ENCODE measurements at places on chromosomes 6 and 20.

DNA sequence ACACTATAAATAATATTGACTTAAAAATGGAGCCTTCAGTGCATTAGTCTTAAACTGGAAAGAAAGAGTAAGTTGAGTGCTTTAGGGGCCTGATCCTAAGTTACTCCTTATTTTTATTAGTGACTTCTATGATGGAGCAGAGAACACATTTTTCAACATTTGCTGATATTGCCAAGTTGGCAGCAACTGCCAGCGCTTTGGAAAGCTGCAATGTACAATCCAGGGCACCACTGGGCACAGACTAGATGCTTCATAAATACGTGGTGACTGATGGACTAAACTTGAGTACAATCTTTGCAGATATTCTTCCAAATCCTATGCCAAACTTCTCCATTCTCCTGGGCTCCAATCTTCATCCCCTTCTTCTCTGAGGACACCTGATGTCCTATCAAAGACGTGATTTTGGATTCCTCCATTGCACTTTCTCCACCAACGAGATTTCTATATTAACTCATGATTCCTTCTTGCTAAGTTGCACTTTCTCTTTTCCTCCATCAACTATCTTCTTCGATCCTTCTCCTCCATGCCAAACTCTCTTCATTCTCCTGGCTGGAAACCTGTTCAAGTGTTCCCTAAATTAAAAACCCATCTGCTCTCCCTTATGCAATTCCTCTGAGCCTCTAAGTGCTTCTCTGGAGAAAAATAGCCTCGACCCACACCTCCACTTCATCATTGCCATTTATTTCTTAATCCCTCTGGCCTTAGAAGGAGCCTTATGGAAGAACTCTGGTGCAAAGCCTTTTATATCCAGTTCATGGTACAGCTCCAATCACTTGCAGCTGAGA, 28.5 kb upstream of the PAK5 start:
- no peak for DNase-seq

DNA sequence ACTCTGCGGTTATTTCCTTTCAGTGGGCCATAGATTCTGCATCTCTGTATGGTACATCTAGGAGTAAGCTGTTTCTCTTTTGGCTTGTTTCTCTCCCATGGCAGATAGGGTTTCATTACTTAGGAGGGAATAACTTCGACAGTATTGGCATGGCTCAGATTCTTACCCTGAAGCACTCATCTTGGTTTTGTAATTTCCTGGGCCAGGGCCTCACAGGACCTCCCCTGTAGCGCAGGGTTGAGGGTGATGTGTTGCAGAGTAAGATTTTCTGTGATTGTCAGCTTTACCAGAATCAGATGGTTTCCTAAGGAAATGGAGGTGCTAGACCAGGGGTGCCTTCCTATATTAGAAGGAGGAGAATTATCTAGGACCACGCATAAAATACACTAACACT, 78.3 kb downstream of the STXBP5 start:
- DNase-seq: no peak

- no peak for DNase-seq
These were observed 269.6 kb downstream of the ARID1B start for GRCh38 chr6:157046776-157047175.

DNA sequence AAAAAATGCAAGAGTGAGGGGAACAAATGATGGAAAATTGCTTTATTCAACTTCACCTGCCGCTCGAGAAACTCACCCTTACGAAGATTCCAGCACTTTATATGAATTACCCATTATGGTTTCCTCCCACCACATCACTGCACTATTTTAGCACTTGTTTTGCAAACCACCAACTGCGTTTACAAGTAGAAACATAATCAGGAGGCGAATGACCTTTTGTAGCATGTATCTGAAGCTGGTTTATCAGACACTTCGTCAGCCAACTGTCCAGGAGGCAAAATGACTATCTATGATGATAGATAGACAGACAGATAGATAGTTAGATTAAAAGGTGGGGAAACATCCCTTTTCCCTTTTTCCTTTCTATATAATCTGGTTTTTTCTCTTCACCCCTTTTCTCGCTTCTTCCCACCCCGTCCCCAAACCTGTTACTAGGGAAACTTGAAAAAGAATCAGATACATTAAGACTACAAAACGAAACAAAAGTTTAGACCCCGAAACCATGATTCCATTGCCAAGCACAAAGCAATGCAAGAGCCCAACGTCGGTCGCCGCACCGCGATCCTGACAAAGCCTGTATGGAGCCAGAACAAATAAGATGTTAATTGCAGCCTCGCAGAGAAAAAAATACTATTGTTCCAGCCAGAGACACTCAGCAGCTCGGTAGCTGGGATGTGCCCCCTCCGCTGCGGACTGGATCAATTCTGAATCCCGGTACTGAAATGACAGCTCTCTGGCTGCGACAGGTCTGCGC, 933 bp upstream of the ADGRB3 start:
- no peak for DNase-seq

GRCh38 chr6:32666420-32667300, at the start of gene HLA-DQB1:
TSS of gene HLA-DQB1 (minus strand) at chr6:32666657. CDS start at chr6:32666607, 50 bp downstream.
- DNase-seq: no peak

DNA sequence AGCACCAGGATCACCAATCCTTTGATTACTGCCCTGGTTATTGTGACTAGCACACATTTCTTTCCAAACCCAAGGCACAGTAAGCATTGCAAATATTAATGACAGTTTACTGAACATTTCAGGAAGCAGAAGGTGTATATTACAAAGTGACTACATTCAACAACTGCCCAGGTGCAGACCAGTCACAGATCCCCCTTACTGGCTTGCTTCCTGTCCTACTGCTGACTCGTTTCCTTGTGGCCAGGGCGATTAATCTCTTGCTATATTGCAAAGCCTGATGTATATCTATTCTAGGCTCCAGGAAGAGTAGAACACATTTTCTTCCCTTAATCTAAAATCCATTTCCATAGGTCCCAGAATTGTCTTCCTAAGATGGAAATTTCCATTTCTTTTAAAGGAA, 77.2 kb upstream of the EPHA7 start:
- no peak for DNase-seq

DNA sequence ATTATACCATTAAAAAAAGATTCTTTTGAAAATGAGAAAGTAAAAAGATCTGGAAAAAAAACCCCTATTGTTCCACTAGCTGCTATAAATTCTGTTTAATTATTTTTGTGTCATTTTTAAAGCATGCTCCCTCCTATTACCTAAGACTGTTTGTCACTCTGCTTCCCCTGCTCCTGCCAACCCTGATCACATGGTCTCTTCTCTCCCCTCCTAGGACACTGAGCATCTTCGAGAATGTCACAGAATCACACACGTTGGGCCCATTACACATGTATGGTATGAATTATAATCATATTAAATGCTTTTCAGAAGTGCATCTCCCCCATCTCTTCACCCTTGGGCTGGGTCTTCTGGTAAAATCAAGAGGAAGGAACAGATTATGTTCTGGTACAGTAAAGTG, 6.2 kb downstream of the SNAP91 start:
- no peak for DNase-seq

- DNase-seq: no peak
These were observed 10.9 kb downstream of the PHACTR2 start for GRCh38 chr6:143688681-143689080.

GRCh38 chr20:62540504-62540903, 64.7 kb upstream of the GATA5 start:
- DNase-seq: no peak

GRCh38 chr20:55253781-55254180, 751.5 kb downstream of the CBLN4 start:
- no peak for DNase-seq

DNA sequence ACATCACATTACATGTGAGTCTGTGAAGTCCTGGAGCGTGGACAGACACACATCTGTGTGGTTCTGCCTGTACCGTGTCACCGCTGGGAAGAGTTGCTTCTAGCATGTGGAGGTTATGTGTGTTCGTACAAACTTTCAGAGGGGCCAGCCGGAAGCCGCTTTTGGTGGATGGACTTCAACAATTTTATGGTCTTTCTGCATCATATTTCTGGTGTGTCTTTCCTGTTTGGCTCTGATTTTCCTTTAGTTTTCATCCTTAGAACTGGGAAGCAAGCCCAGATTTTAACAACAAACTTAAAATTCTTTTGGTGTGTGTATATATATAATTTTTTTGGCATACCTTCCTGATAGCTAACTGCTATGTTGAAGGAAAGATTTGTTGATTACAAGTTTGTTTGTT, 71.2 kb downstream of the TIAM2 start:
- no peak for DNase-seq

GRCh38 chr20:62025832-62026563, 39.7 kb downstream of the TAF4 start:
- no peak for DNase-seq

DNA sequence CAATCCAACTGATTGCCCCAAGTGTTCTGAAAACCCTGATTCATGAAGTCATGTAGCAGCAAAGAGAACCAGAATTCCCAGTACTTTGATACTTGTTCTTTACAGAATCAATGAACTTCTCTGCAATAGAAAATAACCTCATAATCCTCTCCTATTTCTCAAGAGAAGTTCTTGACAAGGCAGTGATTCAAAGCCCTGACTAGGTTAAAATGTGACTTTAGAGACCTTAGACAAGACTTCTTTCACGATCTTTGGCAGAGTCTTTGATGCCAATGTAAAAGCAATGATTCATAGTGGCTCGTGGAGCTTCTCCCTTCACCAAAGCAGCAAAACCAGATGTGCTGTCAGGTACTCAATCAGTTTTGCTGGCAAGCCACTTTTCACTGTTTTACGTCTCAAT, 95.2 kb downstream of the CDK19 start:
- DNase-seq: no peak

DNA sequence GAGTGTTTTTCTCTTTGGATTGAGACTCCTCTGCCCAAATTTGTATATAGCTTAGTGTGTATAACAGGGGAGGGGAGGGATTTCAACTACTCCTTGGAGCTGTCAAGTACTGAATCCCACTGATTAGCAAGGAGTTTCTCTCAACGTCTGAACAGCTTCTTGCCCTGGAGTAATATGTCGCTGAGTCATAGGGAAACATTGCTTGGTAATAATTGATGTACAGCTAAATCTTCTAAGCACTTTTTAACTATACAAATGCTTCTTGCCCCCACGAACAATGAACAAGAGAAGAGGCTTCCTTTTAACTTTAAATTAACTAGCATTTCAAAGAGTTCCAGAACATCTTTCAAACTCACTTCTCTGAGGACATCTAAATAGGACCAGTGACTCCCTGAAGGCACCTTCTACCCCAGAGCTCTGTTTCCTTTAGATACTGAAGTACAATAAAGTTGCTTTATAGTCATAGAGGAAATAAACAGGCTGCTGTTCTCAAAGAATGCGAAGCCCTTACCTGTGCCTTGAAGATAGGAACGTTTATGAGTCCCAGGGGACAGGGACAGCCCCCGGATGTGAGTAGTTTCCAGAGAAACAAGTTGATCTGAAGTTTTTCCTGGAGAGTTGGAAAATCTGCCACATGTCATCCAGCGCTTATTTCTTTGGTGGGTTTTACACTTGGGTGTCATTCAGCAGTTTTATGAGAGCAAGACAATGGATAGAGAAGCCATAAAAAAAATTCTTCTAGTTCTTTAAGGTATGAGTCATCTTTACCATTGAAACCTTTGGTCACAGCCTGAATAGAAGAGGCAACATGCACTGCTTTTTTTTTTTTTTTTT, 462.5 kb upstream of the BTBD3 start:
- no peak for DNase-seq

- DNase-seq: no peak
These were observed 193.9 kb downstream of the ESR1 start for GRCh38 chr6:152001408-152001807.

- no peak for DNase-seq
These were observed 39.8 kb upstream of the EDN1 start for GRCh38 chr6:12250383-12250770.

- DNase-seq: no peak
These were observed 69.2 kb upstream of the SMIM29 start for GRCh38 chr6:34317882-34318498.

- DNase-seq: no peak
These were observed 481.2 kb downstream of the TFAP2A start for GRCh38 chr6:9933677-9934076.

DNA sequence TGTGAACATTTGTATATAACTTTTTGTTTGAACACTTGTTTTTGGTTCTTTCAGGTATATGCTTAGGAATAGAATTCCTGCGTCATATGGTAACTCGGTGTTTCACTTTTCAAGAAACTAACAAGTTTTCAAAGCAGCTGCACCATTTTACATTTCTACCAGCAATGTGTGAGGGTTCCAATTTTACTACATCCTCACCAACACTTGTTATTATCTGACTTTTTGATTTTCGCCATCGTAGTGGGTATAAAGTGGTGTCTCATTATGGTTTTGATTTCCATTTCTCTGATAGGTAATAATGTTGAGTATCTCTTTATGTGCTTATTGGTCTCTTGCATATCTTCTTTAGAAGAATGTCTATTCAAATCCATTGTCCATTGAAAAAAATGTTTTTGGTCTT, 39.6 kb upstream of the MROH8 start:
- no peak for DNase-seq

DNA sequence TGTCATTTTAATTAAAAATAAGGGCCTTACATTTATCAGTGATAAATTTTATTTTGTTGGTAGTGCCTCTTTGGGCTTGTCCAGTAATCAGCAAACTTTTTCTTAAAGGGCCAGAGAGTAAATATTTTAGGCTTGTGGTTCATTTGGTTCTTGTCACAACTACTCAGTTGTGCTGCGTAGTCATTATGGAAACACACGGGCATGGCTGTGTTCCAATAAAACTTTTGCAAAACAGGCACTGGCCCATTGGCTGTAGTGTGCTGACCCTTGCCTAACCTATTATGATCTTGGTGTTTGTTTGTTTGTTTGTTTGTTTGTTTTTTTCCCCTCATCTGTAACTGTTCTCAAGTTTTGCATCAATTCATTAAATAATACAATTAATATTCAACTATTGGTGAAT, 19.4 kb downstream of the TBPL1 start:
- no peak for DNase-seq

DNA sequence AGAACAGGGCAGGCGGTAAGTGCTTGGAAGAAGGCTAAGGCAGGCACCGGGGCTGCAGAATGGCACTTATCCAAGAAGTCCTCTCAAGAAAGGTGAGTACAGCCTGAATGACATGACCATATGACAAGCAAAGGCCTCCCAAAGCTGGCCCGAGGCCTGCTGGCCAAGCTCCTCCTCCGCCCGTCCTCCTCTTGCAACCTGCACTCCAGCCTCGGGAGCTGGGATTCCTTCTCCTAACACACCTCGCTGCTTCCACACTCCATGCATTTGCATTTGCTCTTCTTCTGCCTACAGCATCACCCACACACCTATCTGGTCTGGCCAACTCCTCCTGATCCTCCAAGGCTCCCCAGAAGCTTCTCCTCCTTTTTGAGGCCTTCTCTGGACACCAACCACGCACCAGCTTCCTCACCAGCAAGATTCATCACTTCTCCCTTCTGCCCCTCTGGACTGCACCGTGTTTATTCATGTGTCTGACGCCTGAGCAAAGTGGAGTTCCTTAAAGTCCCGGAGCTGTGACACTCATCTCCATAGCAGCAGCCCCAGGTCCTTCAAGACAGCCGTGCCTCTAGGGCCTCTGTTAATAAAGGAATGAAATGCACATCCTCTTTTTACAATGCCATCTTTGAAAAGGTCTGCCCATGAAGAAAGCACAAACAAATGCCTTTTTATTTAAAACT, 32.3 kb downstream of the CNKSR3 start:
- peak; percentile 82 for DNase-seq
